Inflammatory macrophage (primary cell): ENCODE measurements at places on chromosomes 12 and 14.

- no peak for DNase-seq
These were observed 161.2 kb downstream of the TTC8 start for GRCh38 chr14:88985654-88986053.

DNA sequence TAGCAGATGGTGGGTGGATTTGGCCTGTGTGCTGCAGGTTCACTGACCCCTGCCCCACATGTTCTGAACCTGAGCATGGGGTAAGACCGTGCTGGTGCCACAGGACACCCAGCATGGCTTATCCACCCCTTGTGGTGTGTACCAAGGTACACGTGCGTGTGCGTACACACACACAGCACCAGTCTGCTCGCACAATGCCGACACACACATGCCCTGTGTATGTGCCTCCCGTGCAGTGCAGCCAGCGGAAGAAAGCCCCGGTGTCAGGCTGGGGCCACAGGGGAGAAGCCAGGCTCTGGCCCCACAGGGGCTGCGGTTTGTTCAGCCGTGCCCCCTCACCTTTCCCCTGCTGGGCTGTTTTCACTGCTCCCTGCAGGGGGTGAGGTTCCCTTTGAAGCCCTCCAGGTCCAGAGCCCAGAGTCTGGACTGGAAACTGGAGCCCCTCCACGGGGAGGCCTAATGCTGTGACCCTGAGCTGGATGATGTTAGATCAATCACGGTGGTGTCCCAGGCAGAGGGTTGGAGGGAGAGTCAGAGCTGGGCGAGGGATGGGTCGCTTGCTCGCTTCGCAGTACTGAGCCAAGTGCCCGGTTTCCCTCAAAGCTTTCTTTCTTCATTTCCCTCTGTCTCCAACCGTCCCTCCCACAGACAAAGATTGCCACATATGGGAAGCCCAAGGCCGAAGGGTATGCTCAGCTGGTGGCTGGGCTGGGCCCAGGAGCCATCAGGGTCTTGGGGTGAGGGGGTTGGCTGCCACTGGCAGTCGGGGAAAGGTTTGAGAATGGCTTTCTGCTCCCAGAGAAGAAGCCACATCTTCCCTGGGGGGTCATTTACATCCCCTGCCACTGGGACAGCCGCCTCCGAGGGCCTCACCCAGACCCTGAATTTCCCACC lies 6.2 kb downstream of the DTX1 start:
- peak; percentile 44 for DNase-seq

GRCh38 chr14:22432348-22432976 lies 156.6 kb downstream of the DAD1 start:
- peak; percentile 29 for DNase-seq

DNA sequence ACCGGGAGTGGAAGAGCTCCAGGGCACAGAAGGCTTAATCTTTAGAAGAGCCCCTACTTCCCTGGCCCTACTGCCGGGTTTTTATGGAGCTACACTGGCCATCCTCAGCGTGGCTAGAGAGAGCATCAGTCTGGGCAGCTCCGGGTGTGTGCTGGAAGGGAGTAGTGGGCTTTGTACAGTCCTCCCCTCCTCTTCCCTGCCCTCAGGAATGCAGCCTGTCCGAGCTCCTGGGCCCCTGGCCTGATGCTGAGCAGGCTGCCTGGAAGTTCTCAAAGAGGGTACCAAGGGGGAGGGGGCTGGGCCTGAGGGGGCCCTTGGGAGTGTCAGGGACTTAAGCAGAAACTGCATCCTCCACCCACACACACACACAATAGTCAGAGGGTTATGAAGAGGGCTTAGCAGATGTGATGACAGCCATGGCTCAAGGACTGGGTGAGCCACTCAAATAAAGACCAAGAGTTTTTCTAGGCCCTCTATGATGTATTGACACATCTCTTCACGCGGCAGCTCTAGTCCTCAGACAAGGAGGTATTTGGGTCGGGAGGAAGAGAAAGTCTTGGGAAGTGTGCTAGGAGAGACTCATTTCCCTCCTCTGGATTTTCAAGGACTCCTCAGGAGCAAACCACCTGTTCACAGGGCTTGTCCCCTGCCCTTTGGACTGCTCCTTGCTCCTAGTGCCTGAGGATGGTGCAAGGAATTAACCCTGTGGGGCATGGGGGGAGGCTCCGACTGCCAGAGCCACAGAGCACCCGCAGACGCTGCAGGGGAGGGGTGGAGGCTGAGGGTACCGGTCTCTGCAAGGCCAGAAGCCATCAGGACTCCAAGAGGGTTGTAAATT lies 16.5 kb upstream of the FIGNL2 start:
- no peak for DNase-seq

DNA sequence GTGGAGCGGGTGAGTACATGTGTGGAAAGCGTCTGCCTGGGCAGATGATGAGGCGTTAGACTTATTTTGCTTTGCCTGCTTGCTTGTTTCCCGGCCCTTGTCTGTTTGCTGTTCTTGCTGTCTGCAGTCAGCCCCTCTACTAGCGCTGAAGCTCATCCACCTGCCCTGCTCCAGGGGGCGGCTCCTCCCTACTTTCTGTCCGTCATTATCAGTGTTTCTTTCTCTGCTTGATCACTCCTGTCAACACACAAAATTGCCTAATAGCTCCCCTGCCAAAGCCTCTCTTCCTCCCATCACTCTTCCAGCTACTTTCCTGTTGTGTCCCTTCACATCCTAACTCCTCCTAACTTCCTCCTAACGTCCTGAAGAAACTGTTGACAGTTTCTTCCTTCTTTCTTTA lies 34.9 kb upstream of the GALNT8 start:
- DNase-seq: no peak

DNA sequence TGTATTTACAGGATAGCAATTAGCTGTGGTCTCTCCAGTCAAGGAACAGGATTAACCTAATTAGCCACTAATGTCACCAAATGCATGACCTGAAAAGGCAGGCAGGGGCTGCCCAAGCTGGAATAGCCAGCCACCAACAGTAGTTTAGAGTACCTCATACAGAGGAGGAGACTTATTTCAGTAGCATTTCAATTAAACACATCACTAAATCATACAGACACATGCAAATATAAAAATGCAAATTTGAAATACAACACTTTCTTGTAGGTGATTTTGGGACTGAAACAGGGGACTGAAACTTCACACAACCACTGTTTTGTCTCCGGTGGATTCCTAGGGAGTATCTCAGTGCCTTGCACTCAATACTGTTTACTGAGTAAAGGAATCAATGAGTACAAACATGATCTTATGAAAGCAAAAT lies 636 bp upstream of the IFNG-AS1 start:
- no peak for DNase-seq

- no peak for DNase-seq
These were observed 121.3 kb downstream of the RPS29 start for GRCh38 chr14:49464885-49465284.

GRCh38 chr12:92416385-92416812 lies 270.8 kb upstream of the BTG1 start:
- DNase-seq: no peak

DNA sequence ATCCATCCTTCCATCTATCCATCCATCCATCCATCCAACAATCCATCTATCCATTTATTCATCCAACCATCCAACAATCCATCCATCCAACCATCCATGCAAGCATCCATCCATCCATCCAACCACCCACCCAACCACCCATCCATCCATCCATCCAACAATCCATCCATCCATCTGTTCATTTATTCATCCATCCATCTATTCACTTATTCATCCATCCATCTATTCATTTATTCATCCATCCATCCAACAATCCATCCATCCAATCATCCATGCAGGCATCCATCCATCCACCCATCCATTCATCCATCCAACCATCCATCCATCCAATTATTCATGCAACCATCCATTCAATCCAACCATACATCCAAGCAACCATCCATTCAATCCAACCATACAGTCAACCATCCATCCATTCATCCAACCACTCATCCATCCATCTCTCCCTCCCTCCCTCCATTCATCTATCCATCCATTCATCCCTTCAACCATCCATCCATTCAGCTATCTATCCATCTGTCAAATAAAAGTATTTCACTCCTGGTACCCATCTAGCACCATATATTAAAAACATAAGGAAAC lies 86.1 kb downstream of the KSR2 start:
- DNase-seq: no peak

GRCh38 chr12:27549236-27549800 lies 25.3 kb downstream of the PPFIBP1 start:
- peak; percentile 37 for DNase-seq

- DNase-seq: no peak
These were observed 149.5 kb upstream of the PELI2 start for GRCh38 chr14:55968741-55969140.

DNA sequence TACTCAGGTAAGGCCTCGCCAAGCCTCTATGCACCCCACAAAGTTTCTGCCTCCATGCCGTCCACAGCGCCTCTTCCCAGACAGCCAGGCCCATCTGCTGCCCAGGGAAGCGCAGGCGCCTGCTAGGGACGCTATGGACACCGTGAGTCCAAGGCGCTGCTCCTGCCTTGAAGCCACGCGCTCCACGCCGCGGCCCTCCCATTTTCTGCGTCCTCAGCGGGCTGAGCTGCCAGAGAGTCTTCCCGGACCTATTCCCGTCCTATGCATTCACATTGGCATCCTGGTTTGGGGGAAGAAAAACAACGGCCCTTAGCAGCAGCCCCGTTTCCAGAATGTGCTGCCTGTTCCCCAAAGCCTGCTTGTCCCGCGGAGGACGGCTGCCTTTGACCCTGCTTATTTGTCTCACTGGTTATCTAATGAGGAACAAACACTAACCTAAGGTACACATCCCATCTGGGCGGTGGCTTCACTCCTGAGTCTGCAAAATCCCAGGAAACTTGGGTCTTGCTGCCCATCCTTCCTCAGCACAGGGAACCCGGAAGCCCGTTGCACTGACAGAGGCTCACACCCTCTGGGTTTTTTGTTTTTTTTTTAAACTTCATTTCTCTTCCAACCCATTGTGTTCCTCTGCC lies 38.0 kb downstream of the MMAB start:
- no peak for DNase-seq

GRCh38 chr14:24366721-24367513 lies 1.1 kb upstream of the NFATC4 start:
- DNase-seq: no peak

DNA sequence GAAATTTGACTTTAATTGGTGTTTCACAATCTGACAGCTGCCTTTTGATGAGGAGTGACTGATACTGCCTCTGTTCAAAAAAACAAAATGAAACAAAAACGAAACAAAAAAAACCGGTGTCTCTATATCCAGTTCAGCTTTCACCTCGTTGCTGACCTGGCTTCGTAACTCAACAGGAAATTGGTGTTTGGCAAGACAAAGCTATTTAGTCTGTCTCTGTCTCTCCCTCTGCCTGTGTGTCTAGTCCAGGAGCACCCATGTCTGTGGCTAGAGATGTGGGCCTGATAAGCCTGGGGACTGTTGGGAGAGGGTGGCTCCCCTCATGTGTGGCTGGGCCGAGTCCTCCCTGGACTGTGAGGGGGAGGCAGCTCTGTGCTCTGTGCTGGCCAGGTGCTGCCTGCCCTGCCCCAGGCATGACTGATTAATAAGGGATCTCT lies 11.3 kb downstream of the CACNA1C start:
- DNase-seq: no peak

- no peak for DNase-seq
These were observed 13.6 kb downstream of the PIWIL1 start for GRCh38 chr12:130351326-130351725.

- DNase-seq: no peak
These were observed 227.2 kb downstream of the BTG1 start for GRCh38 chr12:91918431-91918830.

DNA sequence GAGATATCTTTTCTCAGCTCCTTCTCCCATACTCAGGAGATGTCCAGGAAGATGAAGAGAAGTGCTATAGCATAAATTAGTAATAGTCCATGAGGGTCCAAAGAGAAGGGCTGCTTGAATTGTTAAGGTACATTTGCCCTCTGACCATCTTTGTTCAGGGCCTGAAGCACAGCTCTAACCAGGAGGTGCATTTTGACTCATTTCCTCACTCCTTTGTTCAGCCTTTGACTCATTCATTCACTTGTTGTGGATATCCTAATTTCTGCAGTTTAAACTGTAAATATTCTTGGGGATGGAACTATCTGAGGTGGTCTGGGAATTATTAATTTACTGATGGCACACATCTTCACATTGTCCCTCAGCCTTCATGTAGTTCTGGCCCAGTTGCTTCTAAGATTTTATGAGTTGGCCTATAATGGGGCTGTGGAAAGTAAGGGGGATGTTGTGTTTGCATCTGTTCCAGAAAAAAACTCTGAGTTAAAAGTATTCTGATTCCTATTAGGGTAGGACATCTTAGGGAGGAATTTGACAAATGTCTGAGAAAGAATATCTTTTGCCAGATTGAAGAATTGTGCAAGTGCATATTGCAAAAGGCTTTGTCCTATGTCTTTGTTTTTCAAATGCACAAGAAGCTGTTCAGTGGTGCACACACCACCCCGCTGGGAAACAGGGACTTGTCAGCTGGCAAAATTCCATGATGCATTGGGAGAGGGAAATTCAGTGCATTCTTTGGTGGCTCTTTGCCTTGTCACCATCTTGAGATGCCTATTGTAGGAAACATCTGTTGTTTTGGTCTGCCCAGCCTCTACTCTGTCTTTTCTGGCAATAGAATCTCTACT lies 22.1 kb downstream of the SMOC1 start:
- no peak for DNase-seq

- no peak for DNase-seq
These were observed 45.1 kb downstream of the AREL1 start for GRCh38 chr14:74667758-74668157.

DNA sequence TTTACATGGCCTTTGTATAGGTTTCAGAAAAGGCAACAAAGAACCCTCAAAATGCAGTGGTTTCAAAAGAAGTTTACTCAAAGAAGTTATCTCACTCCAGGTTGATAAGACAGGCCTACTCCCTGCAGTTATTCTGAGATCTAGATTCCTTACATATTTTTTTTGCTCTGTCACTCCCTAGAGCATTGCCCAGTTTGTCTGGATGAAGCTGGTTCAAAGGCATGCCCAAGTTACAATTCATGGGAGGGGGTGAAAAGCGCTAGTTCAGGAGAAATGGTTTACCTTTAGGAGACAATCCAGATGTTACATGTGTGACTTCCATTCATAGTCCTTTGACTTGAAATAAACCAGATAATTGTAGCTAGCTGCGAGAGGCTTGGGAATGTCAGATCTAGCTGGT lies 115.0 kb downstream of the TPH2 start:
- DNase-seq: no peak

DNA sequence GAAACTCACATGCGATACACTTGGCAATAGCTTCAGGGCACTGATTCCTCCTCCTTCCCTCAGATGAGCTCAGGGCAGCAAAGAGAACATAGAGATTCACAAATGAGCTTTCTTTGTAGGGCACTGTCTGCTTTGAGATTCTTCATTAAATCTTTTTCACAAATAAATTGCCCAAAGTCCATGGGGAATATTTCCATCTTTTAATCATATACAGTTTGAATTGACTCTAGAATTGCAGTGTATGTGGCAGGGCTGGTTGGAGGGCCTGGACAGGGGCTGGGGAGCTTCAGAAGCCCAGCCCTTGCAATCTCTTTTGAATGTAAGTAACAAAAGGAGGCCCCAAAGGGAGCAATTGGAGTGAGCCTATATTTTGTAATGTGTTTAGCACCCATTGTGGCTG lies 197.5 kb downstream of the NOVA1 start:
- no peak for DNase-seq

GRCh38 chr14:29222671-29223268 lies 456.2 kb downstream of the FOXG1 start:
- no peak for DNase-seq

GRCh38 chr12:2256453-2256852 lies 203.7 kb downstream of the CACNA1C start:
- DNase-seq: no peak
